ENCODE measurements at places on chromosomes 12 and 14.

DNA sequence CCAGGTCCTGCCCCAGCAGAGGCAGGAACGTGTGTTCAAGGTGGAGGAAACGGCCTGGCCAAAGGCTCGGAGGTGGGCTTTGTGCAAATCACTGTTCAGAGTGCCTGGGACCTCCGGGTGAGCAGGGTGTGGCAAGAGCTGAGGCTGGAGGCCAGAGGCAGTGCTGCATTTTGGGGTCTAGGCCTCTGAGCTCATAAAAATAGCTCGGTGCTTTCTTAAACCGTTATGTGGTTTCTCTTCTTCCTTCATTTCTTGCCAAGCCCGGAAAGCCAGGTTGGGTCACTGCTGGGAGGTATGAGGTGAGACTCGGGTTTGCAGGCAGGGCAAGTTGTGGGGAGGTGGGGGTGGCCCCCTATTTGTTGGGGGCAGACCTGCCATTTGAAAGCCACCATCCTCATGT is 178.8 kb upstream of the MYL2 start:
- DNase-seq, result no peak

DNA sequence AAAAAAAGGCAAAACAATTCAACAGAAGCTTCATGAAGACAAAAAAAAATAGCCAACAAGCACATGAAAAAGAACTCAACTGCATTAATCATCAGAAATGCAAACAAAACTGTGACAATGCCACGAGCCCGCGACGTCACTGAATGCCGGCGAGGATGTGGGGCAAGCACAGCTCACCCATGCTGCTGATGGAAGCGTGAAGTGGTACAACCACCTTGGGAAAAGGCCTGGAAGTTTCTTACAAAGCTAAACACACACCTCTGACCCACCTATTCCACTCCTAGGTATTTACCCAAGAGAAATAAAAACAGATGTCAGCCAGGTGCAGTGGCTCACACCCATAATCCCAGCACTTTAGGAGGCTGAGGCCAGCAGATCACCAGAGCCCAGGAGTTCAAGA is 10.5 kb downstream of the BTBD6 start:
- DNase-seq, result no peak

DNA sequence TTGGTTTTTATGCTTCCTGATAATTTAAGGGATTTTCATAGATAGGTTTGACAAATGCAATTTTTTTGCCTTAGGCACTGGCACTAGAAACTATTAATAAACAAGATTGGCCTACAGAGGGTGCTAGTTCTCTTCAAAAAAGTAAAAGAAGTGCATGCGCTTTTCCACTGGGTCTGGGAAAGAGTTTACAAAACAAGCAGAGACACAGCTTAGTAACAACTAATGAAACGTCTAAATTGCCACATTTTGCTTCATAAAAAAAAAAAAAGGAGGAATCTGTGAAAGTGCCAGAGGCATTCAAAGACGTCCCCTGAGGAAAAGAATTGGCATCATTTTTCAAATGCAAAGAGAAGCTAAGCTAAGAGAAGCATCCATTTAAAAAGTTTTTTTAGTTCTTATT is 58.3 kb upstream of the EEA1 start:
- DNase-seq, result peak; percentile 12

DNA sequence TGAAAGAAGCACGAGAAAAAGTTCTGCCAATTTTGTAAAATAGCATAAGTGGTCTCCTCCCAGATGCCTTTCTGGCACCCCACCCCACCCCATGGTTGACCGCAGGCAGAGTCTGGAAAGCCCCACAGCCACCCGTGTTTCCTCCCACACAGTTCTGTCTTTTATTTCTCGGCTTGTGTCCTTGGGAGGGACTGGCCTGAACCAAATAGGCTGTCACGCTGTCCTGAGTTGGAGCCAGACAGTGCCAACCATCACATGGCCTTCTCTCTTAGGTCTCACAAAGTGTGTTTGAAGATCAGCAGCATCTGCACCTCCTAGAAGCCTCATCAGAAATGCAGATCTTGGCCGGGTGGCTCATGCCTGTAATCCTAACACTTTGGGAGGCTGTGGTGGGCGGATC is 10.2 kb upstream of the LTA4H start:
- no peak for DNase-seq

GRCh38 chr12:49091836-49092085 is 2.8 kb downstream of the DHH start:
- DNase-seq, result no peak

GRCh38 chr14:90549794-90550641 is 153.2 kb downstream of the CALM1 start:
- no peak for DNase-seq

GRCh38 chr14:104169699-104170479 is 31.5 kb downstream of the KIF26A start:
- no peak for DNase-seq

DNA sequence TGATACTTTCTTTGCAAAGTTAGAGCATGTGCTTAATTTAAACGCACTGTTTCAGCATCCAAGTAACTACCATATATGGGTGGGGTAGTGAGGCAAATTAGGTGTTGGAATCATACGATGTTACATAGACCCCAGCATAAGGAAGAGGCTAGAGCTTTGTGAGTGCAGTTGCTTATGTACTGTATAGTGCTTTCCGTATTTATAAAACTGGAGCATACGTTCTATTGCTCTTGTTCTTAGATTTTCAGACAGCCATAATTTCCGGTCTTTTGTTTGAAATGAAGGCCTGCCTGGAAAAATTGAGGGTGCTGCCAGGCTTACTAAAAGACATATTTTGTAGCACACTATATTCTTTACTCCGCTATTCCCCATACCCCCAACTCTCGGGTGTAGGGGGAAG is 335.7 kb downstream of the FOXG1 start:
- no peak for DNase-seq

GRCh38 chr12:92912052-92912451 is 17.0 kb downstream of the EEA1 start:
- no peak for DNase-seq

DNA sequence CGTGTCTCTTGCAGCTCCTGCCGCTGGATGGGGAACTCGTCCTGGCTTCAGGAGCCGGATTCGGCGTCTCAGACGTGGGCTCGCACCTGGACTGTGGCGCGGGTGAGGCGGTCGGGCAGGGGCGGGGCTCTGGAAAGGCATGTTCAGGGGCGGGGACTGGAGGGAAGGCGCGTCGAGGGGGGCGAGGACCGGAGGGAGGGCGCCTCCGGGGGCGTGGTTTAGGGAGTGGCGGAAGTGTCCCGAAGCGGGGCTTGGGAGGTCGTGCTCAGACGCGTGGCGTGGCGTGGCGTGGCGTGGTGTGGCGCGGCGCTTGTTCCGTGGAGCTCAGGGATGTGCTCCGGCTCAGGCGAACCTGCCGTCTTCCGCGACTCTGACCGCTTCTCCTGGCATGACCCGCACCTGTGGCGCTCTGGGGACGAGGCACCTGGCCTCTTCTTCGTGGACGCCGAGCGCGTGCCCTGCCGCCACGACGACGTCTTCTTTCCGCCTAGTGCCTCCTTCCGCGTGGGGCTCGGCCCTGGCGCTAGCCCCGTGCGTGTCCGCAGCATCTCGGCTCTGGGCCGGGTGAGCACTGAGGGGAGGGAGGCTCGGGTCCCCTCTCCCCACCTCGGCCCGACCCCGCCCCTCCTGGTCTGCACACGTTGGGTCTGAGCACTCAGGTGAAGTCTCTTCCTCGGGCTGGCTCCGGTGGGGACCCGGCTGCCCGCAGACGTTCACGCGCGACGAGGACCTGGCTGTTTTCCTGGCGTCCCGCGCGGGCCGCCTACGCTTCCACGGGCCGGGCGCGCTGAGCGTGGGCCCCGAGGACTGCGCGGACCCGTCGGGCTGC is 6.2 kb downstream of the AMN start:
- peak; percentile 69 for DNase-seq

- DNase-seq, result peak; percentile 81
These were observed at the start of gene FNTB for GRCh38 chr14:64986648-64987437. Gene FNTB, plus strand, starts transcription at chr14:64986895. Its CDS starts 59 bp downstream, at chr14:64986954.

DNA sequence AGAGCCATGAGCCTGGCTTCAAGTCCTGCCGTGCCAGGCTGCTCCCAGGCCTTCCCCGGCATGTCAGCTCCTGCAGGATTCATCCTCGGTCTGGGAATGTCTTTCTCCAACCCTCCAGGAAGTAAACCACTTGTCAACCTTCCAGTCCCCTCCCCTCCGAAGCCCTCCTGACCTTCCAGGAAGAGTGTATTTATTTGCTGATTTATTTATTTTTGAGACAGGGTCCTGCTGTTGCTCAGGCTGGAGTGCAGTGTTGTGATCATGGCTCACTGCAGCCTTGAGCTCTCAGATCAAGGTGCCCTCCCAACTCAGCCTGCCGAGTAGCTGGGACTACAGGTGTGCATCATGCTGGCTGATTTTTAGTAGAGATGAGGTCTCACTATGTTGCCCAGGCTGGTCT is 24.7 kb downstream of the VSX2 start:
- no peak for DNase-seq

DNA sequence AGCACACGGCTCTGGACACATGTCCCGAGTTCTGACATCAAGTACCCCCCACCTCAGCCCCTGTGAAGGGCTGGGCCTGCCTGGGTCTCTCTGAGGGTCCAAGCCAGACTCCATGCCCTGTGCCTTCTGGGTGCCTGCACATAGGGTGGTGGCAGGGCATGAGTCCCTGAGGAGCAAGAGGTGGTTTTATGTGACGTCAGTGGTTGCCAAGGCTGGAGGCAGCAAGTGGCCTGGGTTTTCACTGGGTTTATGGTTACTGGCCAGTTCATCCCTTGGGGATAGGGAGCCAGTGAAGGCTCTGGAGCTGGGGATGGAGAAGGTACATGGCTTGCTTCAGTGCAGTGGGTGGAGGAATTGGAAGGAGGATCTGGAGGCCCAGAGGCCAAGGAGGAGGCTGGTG is 51.1 kb upstream of the EML1 start:
- no peak for DNase-seq

- DNase-seq, result no peak
These were observed 1.4 kb downstream of the CALCOCO1 start for GRCh38 chr12:53725824-53726223.

- DNase-seq, result no peak
These were observed 86.3 kb downstream of the SEC23A start for GRCh38 chr14:39016733-39017095.

GRCh38 chr12:104411826-104412641 is 44.7 kb upstream of the CHST11 start:
- no peak for DNase-seq

DNA sequence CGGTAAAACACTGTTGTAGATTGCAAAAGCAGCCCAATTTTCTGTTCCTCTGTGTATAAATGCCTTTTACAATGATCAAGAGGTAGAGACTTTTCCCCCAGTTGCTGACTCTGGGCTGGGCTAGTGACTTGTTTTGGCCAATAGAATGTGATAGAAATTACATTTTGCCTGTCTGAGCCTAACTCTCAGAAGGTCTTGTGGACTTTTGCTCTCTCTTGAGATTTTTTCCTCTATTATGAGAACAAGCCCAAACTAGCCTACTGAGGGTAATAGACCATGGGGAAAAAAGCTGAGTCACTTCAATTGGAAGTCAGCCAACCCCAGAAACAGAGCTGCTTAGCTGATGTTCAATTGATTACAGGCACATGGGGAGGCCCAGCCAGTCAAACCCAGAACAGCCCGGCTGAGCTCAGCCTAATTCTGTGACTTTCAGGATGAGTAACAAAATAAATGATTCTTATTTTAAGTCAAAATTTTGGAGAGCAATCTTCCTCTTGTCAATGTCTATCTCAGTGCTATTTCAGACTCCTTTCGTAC is 61.4 kb downstream of the MYF5 start:
- no peak for DNase-seq

DNA sequence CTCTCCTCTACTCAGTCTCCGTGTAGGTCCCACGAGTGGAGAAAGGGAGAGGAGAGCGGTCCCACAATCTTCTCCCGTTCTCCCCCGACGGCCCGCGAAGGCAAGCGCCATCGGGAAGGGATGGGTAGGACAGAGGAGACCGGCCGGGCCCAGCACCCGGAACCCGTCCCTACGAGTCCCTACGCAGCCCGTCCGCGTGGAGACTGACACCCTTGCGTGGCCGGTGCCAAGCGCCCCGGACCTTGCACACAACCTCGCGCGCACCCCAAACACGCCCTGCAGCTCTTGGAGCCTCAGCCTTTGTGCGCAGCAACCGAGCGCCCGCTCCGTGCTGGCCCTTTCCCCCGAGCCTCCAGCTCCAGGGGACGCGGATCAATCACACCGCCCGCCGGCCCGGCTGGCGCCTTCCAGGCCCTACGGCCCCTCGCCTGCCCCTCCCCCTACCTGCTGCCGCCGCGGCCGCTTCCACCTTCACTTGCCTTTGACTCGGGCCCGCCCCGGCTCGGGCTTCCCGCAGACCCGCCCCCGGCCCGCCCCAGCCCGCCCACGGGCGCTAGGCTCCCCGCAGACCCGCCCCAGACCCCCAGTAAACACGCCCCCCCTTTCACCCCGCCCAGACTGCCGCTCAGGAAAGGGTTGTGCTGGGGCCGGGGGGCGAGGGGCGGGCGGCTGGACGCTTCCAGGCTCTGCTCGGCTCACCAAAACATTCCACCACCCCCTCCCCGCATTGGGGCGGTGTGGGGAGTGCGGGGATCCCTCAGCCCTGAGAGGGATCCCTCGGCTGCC is at the start of gene NDRG2:
Gene NDRG2, minus strand, starts transcription at position 477 of the 786 bp plus-strand sequence. CDS start 1,746 bp downstream, outside the sequence.
- peak; percentile 56 for DNase-seq

DNA sequence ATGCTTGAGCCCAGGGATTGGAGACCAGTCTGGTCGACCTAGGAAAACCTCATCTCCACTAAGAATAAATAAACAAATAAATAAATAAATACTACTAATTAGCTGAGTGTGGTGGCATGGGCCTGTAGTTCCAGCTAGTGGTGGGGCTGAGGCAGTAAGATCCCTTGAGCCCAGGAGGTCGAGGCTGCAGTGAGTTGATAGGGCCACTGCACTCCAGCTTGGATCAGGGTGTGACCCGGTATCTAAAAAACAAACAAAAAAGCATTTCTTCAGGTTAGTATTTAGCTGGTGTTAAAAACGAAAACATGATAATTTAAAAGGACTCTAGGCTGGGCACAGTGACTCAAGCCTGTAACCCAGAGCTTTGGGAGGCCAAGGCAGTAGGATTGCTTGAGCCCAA is 1.2 kb upstream of the FGD4 start:
- no peak for DNase-seq

GRCh38 chr12:102107970-102108369 is 11.9 kb downstream of the NUP37 start:
- DNase-seq, result peak; percentile 24

GRCh38 chr12:40892528-40892927 is 200.3 kb downstream of the CNTN1 start:
- no peak for DNase-seq

- no peak for DNase-seq
These were observed 59.9 kb downstream of the SETD3 start for GRCh38 chr14:99420711-99421110.

- DNase-seq, result no peak
These were observed 9.3 kb upstream of the GMFB start for GRCh38 chr14:54498095-54498531.

DNA sequence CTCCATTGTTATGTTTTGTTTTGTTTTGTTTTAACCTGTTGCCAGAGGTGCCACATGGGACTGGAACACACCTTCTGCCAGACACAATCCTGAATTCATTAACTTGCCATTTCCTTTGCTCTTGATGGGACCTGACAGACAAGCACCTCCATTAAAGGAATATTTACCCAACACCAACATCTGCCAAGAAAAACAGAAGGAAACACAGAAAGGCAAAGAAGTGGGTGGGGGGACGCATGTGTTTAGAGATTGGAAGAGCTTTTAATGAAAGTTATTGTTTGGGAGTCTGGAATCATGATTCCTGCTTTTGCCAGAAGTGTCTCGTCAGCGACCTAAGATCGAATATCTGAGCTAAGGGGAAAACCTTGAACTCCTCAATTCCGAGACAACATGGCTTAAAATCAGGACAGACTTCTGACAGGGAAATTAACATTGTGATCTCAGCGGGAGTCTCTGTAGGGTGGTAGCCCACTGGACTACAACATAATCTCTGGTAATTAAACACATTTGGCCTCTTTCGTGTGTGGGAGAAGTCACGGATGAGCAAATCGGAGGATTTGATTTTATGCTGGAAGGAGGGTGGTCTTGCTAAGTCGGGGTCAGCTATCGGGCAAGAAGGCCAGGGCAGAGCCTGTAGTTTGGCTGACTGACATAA is 210.4 kb upstream of the FAR2 start:
- no peak for DNase-seq
